ENCODE measurements at places on chromosomes 2 and 18.

DNA sequence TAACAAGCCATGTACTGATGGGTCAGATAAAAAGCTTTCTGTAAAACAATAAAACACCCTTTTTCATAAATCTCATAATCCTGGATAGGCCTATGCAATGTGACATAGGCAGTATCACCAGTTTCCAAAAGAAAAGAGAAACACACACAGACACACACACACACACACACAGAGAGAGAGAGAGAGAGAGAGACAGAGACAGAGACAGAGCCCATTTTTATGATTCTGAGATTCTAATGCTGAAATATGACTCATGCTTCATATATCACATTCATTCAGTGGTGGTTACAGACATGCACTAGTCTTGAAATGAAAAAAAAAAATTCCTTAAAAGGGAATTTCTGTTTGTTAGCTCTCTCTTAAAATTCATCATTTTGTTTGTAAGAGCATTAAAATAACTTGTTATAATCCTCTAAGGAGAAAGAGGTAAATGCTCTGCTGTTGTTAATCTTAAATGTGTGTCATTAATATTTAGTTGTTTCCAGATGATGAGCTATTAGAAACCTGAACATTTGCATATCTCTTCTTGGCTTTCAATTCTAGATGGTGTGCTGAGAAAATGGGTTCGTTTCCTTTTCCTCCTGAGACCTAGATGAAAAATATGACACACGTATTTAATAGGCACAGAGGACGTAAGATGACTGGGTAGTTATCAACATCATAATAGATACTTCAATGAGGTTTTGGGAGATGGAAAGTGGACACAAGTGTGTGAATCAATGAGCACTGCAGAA, 1598.7 kb upstream of the ACVR2A start:
- no peak for DNase-seq

- no peak for DNase-seq
Observed at GRCh38 chr2:112658839-112659667, 13.3 kb downstream of the SLC20A1 start.

- no peak for DNase-seq
Observed at GRCh38 chr2:179022685-179023084, 27.3 kb downstream of the CCDC141 start.

- DNase-seq, result no peak
Observed at GRCh38 chr2:1661891-1662605, 82.3 kb downstream of the PXDN start.

DNA sequence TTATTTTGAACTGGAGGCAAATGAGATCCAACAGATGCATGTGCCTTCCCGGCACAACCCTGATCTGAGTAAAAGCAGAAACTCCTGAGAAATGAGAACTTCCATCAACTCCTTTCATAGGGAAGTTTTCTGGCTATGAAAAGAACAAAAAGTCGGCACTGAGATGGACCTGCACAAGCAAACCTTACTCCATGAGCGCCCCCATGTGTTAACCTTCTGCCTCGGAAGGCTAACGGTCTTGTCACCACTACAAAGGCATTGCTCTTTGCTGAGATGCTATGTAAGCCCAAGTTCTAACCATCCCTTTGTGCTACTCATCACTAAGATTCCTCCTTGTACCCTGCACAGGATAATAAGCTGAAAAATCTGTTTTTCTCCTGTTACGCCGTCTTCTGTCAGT, 57.3 kb upstream of the SULT1C3 start:
- no peak for DNase-seq

GRCh38 chr18:26710470-26711096, 154.9 kb downstream of the AQP4 start:
- no peak for DNase-seq

GRCh38 chr18:49994410-49994809, 181.1 kb upstream of the ACAA2 start:
- DNase-seq, result no peak

- DNase-seq, result no peak
Observed at GRCh38 chr2:158914731-158915130, 53.7 kb upstream of the TANC1 start.

DNA sequence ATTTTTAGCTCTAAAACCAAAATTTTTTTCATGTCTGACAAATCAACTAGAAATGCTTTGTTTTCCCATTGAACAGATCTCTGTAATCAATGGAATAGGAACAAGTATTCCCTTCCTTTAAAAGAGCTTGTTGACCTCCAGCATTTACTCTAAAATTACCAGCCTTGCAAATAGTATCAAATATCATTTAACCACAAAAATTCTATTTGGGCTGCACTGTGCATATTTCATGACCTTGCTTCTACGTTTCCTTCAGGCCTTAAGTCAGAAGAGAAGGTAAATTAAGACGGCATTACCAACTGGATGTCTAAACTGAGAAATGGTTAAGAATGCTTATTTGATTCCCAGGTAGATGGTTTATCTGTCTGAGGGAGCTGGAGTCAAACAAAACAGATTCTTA, 33.3 kb upstream of the NRXN1 start:
- no peak for DNase-seq

GRCh38 chr18:77203071-77203470, 46.6 kb upstream of the GALR1 start:
- no peak for DNase-seq

DNA sequence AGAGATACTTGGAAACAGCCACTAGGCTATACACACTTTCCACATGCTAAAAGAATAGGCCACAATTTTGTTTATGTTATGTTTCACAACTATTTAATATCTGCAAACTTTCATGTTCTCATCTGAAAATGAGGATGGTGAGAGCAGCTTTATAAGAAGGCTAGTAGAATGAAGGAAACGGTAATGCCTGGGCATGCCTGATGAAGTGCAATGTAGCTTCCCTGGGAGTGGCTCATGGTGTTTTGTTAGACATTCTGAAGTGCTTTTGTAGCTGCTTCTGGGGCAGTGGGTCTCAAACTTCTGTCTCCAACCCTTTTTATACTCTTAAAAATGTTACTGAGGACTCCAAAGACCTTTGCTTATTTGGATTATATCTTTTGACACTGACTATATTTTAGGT, 193.3 kb upstream of the VWC2L start:
- no peak for DNase-seq

DNA sequence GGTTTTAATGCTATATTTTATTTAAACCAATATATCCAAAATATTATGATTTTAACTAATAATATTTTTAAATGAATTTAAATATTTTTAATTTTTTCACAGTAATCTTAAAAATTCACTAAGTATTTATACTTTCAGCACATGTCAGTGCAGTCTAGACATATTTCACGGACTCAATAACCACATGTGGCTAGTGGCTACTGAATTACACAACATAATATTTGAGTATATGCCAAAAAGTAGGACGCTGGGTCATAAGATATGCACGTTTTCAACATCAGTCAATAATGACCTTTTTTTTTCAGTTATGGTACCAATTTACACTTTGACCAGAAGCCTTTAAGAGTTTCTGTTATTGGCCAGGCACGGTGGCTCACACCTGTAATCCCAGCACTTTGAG, 117.7 kb downstream of the GFPT1 start:
- no peak for DNase-seq

- no peak for DNase-seq
Observed at GRCh38 chr2:222797261-222797660, 63.6 kb upstream of the ACSL3 start.

DNA sequence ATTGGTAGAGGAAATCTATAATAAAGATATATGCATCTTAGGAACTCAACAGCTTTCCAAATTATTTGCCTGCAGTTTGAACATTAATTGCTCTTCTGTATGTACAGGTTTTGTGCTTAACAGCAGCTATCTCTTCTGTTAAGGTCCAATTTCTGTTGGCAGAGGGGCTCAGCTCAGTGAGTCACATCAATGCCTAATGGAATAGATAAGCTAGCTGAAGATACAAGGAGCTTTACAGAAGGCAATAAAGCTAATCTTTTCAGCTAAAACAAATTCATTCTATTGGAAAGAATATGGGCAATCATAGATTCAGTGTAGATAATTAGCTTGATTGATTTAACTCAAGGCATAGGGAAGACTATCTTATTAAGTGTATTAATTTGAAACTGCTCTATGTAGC, 58.4 kb upstream of the UNC80 start:
- no peak for DNase-seq

DNA sequence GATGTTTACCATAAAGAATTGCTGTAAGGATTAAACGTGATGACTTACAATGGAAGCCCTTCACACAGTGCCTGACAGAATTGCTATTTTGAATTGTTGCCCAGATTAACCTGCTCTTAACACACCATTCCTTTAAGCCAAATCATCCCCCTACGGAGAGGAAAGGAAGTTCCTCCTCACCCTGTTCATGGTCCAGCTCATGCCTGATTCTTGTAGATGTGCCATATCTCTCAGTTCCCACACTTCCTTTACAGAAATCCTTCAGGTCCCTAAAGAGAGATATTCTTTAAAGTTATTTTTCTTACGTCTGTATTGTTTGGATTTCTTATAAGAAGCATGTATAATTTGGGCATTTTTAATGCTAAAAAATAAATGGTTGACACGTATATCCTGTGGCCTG, 127.5 kb upstream of the DAPL1 start:
- no peak for DNase-seq

DNA sequence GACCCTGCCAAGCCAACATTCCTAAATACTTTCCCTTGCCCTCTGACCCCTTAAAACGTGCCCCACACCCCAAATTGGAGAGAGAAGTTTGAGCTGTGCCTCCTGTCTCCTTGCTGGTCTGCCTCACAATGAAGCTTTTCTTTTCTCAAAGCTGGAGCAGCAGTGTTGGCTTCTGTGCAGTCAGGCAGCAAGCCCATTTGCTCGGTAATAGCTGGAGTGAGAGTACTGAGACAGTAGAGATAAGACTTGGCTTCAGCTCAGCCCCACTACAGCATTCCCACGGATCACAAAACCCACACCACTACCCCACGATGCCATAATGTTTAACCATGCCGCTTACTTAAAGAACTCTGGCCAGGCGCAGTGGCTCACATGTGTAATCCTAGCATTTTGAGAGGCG, 73.0 kb downstream of the NCAPH start:
- DNase-seq, result no peak

GRCh38 chr2:215723631-215724011, 287.8 kb upstream of the FN1 start:
- no peak for DNase-seq

DNA sequence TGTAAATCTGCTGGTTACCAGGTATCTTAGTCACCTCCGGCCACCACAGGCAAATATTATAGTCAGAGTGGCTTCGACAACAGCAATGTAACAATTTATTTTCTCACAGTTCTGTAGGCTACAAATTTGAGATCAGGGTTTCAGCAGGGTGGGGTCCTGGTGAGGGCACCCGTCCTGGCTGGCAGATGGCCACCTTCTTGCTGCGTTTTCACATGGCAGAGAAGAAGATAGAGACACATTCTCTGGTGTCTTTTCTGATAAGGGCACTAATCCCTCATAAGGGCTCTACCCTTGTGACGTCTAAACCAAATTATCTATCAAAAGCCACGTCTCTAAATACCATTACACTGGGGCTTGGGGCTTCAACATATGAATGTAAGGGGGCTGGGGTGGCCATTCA, 843.2 kb upstream of the FANCL start:
- no peak for DNase-seq

DNA sequence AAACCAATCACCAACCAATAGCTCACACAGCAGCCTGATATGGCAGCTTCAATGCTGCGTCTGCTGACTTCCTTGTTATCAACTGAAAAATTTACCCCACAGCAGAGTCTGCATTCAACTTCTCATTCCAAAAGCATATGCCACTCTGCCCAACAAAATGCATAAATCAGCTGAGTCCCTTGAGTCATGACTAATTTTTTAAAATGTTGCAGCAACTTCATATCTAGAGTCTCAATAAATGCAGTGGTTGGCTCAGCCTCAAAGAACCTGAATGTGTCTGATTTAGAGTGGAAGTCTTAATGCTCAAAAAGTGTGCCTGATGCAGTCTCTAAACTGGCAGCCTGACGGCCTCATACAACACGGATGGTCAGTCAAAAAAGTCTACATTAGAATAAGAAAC, 46.5 kb downstream of the FARSB start:
- no peak for DNase-seq

- DNase-seq, result no peak
Observed at GRCh38 chr18:11839556-11839955, 11.7 kb upstream of the CHMP1B start.

GRCh38 chr2:211033765-211034164, 477.4 kb downstream of the CPS1 start:
- no peak for DNase-seq

DNA sequence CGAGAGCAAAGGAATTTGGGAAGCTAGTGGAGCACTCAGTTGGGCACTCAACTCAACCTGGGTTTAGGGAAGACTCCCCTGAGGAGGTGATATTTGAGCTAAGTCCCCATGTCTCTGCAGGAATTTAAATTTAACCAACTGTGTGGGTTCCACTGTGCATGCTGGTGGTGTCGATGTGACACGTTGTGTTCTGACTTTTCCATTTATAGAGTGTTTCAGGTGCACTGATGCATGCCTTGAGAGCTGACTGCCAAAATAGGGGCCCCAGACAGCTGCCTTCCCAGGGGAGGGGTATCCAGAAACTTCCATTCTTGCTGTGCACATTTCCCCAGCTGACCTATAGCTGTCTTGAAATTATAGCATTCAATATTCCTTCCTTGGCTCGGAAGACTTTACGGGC, 63.7 kb upstream of the BCL2L11 start:
- DNase-seq, result no peak

- no peak for DNase-seq
Observed at GRCh38 chr2:227703280-227703732, 14.5 kb downstream of the SLC19A3 start.

DNA sequence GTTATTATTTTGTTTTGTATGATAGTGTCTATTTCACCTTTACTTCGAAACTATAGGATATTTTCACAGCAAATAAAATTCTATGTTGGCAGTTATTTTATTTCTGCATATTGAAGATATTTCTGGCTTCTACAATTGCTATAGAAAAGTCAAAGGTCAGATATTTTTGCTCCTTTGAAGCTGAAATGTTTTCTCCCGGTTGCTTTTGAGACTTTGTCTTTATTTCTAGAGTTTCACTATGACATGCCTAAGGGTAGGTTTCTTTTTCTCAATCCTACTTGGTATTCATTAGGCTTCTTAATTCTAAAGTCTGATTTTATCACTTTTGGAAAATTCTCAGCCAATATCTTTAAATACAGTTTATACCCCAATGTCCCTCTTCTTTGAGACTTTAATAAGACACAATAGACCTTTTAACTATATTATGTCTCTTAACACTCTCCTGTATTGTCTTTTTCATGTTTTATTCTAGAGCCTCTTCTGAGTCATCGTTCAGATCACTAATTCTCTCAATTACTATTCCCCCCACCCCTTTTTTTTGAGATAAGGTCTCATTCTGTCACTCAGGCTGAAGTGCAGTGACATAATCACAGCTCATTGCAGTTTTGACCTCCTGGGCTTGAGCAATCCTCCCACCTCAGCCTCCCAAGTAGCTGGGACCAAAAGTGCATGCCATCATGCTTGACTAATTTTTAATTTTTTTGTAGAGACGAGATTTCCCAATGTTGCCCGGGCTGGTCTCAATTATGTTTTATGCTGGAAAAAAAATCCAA, 50.5 kb downstream of the USP37 start:
- DNase-seq, result no peak

- DNase-seq, result no peak
Observed at GRCh38 chr2:98036349-98037000, 40.7 kb upstream of the TMEM131 start.

- DNase-seq, result no peak
Observed at GRCh38 chr2:40224318-40224717, 227.6 kb downstream of the SLC8A1 start.

GRCh38 chr2:191617575-191617974, 60.4 kb upstream of the NABP1 start:
- no peak for DNase-seq
